ENCODE measurements at places on chromosomes 7 and 10. TPM values are rescaled to one million over a fixed set of nuclear protein-coding genes. Genes with fewer than 3 reads are reported as not detected.

IGF2BP3 gene
- 110 TPM for total RNA-seq

MRC1 gene
- total RNA-seq, result 8.8 TPM

PRSS37 gene
- not detected for total RNA-seq

EBF3 gene
- 3.1 TPM for total RNA-seq

NPSR1 gene
- not detected for total RNA-seq

AQP1 gene
- 14.2 TPM for total RNA-seq

MBL2 gene
- total RNA-seq, result not detected

VKORC1L1 gene
- total RNA-seq, result 14.3 TPM

MKI67 gene
- total RNA-seq, result 8.1 TPM

AASS gene
- 42.1 TPM for total RNA-seq

LYZL1 gene
- not detected for total RNA-seq

PSMC2 gene
- total RNA-seq, result 195 TPM

ACTR3C gene
- not detected for total RNA-seq

TRPV5 gene
- total RNA-seq, result not detected

LRRD1 gene
- total RNA-seq, result not detected

NUTM2D gene
- 0.81 TPM for total RNA-seq

PIP gene
- not detected for total RNA-seq

NRCAM gene
- 57.6 TPM for total RNA-seq

SAMD9L gene
- 9.9 TPM for total RNA-seq

MARCHF5 gene
- total RNA-seq, result 19.7 TPM

SUPV3L1 gene
- 26.0 TPM for total RNA-seq

ATP6V0E2 gene
- 10.0 TPM for total RNA-seq

SRRM3 gene
- 0.45 TPM for total RNA-seq

DRGX gene
- not detected for total RNA-seq

CALD1 gene
- 204 TPM for total RNA-seq

GRID2IP gene
- under 0.01 TPM for total RNA-seq
